CD4-positive, CD25-positive, alpha-beta regulatory T cell (primary cell): ENCODE measurements at places on chromosomes 4 and X. TPM values are rescaled to one million over a fixed set of nuclear protein-coding genes. Genes with fewer than 3 reads are reported as not detected.
A peak's percentile ranks its signal among the peaks of the same experiment; 100 is the strongest.

DNA sequence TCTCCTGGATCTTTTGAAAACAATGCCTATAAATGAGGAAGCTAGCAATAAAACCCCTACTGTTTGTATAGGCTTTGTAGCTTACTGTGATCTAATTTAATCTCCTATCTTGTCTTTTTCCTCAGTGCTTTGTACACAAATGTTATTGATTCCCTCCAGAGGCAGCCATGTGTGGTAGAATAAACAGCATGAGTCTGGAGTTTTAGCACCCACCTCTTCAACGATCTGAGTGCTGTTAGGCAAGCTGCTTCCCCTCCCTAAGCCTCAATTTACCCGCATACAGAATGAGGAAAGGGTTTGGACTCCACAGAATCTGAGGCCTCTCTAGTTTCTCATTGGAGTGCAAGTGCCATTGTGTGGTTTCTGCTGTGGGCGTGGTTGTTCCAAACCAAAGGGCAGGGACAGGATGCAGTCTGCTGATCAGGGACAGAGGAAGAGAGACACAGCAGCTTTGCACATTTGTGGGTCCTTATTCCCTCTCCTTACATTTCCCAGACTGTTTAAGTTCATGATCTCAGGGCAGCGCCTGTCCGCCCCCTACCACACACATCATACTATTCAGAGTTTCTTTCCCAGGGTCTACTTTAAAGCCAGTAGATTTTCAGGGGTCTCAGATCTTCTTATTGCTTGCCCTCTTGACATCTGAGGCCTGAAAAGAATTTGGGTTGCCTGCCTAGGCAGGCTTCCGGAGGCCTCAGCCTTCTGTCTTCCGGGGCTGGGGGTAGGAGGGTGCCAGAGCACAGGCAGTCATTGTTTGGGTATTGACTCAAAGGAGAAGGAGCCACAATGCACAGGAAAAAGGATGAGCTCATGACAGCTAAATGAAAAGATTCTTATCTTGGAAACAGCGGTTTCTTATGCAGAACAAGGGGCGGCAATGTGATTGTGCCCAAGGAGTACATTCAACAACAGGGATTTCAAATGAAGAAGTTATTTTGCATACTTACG lies 114.9 kb upstream of the TEX13D start:
- peak overlapping the region; percentile 62 for H3K27ac ChIP-seq
- H3K36me3 ChIP-seq, result no peaks in the 10 kb centered on the region
- peak overlapping the region; percentile 48 for H3K4me3 ChIP-seq
- peak; percentile 9 for DNase-seq
- peaks cover 24% of the 10 kb centered on the region for H3K4me1 ChIP-seq

DNA sequence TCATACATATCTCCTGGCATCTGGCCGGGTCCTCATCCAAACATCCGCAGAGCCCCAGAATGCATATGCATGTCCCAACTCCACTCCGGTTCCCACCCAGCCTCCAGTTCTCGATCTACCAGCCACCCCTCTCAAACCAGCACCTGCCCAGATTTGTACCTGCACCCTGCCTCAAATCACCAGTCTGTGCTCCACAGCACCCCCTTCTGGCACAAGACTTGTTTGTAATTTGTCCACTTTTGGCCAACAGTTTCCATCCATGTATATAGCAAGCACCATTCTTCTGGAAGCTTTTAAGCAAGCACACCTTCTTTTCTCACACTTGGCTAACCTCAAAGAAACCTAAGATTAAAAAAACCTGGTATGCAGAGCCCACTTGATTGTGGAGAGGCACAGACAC lies 644.1 kb downstream of the MID1IP1 start:
- no peaks in the 10 kb centered on the region for H3K36me3 ChIP-seq
- no peaks in the 10 kb centered on the region for H3K27me3 ChIP-seq
- H3K27ac ChIP-seq, result no peak overlapping the region
- no peak overlapping the region for H3K4me3 ChIP-seq
- peaks cover 17% of the 10 kb centered on the region for H3K4me1 ChIP-seq

- DNase-seq, result no peak
- H3K4me1 ChIP-seq, result peaks cover 23% of the 10 kb centered on the region
- peaks cover 31% of the 10 kb centered on the region for H3K27me3 ChIP-seq
These were observed 5.0 kb downstream of the NKX6-1 start for GRCh38 chr4:84494076-84494475.

- DNase-seq, result no peak
- H3K4me1 ChIP-seq, result peaks cover 9% of the 10 kb centered on the region
- H3K36me3 ChIP-seq, result no peaks in the 10 kb centered on the region
- H3K27me3 ChIP-seq, result no peaks in the 10 kb centered on the region
- H3K27ac ChIP-seq, result no peak overlapping the region
These were observed 1.4 kb downstream of the APLN start for GRCh38 chrX:129653181-129653970.

The PTCHD1 gene
- not detected for total RNA-seq

The CSAG2 gene
- not detected for total RNA-seq
